Posterior vena cava (tissue), 2 donors: ENCODE measurements at places on chromosomes 11 and 22. TPM values are rescaled to one million over a fixed set of nuclear protein-coding genes. Genes with fewer than 3 reads are reported as not detected.
A peak's percentile ranks its signal among the peaks of the same experiment; 100 is the strongest.

DNA sequence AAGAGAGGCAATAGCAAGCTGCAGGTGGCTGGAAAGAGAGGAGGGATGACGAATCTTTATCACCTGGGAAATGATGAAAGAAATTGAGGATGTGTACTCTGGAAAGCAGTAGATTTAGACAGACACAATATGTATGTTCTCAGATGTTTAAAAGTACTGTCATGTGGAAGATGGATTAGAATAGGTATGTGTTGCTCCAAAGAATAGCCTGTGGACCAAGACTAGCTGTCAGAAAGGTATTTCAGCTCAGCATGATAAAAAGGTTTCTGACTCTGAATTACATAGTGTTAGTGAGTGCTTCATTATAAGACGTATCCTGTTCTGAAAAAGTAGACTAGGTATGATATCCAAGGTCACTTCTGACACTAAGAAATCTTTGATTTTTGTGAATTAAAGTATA is 322.4 kb downstream of the CNTN5 start:
- no peak for DNase-seq

DNA sequence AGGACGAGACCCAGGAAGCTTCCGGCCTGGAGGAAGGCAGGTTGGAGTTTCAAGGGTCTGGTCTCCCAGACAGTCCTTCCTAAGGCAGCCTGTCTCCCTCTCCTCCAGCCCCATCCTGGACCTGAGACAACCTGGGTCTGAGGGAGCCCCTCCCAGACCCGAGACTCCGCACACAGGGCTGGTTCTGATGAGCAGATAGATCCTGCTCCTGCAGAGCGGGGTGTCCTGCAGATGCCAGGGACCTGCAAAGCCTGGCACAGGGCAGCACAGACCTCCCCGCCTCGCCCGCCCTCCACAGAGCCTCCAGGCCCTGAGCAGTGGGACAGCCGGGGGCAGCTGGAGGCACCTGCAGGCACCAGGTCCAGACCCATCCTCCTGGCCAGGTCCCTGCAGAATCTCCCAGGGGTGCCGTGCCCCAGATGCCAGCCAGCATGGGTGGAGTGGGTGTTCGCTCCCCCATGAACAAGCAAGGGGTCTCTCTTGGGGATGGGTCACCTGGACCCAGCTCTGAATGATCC is 7.8 kb downstream of the PIM3 start:
- peak; percentile 76 for DNase-seq

The IFITM5 gene
- not detected for total RNA-seq

DNA sequence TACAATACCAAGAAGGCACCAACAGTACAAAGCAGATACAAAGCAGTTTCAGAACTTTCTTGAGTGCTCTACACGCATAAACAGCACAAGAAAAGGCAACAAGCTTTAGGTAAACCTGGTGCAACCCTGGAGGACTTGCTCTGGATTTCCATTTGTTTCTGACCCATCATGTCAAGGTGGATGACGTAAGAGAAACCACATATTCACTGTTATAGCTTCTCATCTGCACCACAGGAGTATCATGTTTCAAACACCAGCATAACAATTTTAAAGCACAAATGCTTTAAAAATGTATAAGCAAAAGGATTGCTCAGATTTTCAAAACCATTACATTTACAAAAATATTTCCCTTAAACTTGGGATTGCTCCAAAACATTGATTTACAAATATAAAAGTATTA is 25.0 kb upstream of the YPEL1 start:
- DNase-seq: no peak

- DNase-seq: no peak
Observed at GRCh38 chr11:67600324-67601029, 6.3 kb upstream of the NDUFV1 start.

GRCh38 chr11:134844838-134845237 is 432.8 kb upstream of the B3GAT1 start:
- no peak for DNase-seq

DNA sequence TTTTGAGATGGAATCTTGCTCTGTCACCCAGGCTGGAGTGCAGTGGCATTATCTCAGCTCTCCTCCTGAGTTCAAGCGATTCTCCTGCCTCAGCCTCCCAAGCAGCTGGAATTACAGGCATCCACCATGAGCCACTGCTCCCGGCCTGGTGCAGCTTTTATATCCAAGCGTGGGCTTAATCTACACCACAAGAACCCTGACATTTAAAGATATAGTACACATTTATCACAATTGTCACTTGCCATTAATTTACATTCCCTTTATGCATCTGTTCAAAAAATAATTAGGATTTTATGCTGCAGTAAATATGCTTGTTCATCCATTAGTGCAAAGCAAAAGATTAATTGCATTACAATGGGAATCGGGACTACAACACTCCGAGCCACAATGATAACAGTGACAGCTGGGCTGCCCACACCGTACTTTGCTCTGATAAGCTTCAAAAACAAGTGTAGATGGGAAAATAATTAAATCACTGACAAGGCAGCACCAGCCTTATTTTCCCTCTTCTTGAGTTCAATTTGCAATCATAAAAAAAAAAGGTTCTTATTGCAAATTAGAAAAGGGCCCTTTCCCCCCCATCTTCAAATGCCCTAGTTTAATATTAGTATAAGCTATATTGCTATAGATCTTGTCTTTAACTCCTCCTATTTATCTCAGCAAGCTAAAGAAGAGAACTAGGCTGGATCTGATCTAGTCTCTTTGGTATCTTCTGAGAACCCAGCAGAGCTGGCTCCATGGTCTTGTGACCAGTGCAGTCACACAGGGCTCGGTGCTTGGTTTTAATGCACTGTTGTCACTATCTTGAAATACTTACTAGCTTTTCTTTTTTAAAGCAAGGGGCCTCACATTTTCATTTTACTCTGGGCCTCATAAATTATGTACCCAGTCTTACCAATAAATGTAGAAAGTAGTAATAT is 206.2 kb upstream of the LRRC4C start:
- no peak for DNase-seq

DNA sequence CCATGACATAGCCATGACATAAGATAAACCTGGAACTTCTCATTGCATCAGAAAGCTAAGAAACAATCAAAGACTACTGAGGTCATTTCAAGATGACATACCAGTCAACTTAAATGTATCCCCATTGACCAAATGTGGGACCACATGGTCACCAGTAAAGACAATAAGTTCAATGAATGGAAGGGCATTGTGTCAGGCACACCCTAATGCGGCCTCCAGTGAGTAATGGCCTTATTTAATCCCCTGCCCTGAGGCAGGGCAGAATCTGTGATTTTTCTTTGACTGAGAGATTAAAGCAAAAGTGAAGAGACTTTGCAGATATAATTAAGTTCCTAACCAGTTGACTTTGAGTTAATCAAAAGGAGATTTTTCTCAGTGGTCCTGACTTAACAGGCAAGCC is 17.3 kb upstream of the SYT8 start:
- no peak for DNase-seq

DNA sequence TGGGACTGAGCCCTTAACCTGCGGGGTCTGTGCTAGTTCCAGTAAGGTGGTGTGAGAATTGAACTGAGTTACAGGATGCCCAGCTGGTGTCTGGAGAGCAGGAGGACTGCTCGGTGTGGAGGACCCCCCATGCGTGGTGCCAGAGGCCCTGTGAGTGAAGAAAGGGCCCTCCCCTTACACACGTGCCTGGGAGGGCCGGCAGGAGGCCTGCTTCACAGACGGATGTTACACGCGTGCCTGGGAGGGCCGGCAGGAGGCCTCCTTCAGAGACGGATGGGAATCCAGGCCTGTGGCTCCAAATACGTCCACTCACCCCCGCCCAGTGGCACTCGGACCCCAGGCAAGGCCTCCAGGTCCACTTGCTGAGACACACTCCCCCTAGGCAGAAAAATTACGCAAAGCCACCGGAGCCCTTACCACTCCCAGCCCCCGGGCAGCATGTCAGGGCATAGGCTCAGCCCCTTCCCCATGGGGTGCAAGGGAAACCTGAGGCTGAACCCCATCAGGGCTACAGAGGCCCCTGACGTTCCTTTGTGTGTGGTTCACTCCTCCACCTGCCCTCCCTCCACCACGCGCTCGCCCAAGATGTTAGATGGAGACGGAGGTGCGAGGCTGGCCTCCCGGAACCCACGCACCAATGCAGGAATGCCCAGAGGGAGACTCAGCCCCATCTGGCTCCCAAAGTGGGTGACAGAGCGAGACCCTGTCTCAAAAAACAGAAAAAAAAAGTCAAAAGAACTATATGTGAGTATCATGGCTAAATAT is 227.8 kb downstream of the BRD1 start:
- DNase-seq: no peak

GRCh38 chr11:101115671-101116160 is 13.9 kb downstream of the PGR start:
- no peak for DNase-seq

GRCh38 chr22:35349368-35349703 is 31.6 kb upstream of the HMOX1 start:
- DNase-seq: no peak

The TMEM191B gene
- 1.2 TPM for total RNA-seq

GRCh38 chr22:44260216-44261035 is 52.3 kb downstream of the SHISAL1 start:
- peak; percentile 69 for DNase-seq

The CD6 gene
- 0.93 TPM for total RNA-seq

- DNase-seq: no peak
Observed at GRCh38 chr11:105719073-105719822, 109.4 kb downstream of the GRIA4 start.

The FBXO3 gene
- total RNA-seq: 29.4 TPM

GRCh38 chr11:23111527-23111926 is 251.3 kb upstream of the CCDC179 start:
- DNase-seq: no peak

DNA sequence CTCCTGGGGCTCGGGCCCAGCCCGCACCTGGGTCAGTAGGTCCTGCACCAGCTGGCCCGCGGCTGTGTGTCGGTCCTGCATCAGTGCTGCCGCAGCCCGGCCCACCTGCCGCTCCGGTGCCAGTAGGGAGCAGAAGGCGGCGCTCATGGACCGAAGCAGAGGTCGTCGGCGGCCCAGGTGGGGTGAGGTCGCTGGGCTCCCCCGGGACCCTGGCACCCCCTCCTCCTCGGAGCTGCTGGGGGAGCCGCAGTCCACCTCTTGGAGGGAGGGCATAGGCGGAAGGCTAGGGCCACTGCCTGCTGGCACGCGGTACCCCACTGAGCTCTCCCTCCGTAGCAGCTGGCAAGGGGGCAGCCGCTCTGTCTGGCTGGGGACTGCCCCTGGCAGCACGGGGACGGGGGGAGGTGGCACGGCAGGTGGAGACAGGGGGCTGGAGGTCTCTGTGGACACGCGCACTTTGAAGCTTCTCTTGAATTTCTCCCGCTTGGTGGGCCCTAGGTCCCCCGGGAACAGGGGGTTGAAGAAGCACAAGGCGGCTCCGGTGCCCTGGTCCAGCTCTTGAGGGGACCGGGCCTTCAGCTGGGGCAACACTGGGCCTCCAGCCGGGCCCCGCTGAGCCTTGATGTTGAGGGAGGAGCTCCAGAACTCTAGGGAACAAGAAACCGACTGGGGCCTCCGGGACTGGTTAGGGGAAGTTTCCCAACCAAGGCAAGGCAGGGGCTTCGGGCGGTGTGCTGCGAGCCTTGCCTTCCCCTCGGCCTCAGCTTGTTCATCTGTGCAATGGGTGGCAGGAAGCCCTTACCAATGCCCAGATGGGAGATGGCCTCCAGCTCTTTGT is 1.4 kb downstream of the RIN1 start:
- peak; percentile 80 for DNase-seq

- DNase-seq: no peak
Observed at GRCh38 chr22:44599500-44600140, 101.6 kb upstream of the RTL6 start.

The ELFN2 gene
- total RNA-seq: 0.05 TPM
